ENCODE measurements at places on chromosomes 3 and 15.

- DNase-seq = no peak
Measured at GRCh38 chr3:63864965-63865327, 1.3 kb downstream of the ATXN7 start.

DNA sequence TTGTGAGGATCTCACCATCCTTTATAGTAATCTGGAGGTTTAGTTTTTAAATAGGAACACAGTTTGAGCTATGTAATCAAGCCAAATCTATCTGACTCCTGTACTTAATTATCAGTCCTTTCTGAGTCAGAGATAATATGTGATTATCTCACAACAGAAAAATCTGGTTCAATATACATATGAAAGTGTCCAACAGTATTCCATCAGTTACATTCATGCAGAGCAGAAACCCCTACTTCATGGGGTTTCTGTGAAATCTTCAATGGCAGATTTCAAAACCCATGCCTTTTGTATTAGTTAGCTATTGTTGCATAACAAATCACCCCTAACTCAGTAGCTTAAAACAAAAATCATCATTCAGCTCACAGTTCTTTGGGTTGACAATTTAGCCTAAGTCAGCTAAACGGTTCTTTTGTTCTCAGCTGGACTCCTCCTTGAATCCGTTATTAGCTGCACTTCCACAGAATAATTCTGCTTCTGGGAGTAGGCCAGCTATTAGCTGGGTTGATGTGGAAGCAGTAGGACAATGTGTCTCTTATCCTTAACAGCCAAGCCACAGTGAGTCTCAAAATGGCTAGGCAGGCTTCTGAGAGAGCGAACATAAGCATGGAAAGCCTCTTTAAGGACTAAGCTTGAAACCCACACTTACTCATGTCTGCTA lies 42.9 kb upstream of the ARPP21 start:
- DNase-seq = no peak

DNA sequence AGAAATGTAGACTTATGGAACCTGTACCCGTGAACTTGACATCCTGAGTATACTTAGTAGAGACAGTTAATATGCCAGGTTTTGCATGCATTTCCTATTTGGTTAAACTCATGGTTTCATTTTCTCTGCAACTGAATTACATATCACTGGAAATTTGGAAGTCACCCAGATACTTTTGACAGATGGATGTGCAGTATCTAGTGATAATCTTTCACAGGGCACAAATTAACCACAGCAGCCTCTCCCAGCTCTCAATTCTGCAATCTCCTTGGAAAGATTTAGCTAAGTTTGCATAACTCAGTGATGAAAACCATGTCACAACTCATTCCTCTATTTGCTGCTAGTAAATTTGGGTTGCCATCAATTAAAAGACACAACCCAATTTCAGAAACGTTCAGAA lies 162.3 kb upstream of the TPM1 start:
- no peak for DNase-seq

DNA sequence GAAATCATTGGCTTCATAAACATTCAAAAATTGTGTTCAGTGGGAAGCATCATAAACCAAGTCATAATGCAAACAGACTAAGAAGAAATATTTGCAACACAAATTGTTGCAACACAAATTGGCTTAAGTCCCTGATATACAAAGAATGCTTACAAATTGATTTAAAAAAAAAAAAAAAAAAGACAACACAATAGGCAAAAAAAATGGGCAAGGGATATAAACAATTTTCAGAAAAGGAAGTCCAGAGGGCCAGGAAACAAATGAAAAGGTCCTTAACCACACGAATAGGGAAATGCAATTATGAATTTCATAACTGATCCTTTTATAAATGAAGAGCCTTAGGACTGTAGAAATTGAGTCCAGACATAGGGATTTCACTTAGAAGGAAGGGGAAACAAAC lies 98.9 kb downstream of the LRRK1 start:
- no peak for DNase-seq

GRCh38 chr15:36896949-36897348 lies 203.4 kb downstream of the MEIS2 start:
- DNase-seq = no peak

DNA sequence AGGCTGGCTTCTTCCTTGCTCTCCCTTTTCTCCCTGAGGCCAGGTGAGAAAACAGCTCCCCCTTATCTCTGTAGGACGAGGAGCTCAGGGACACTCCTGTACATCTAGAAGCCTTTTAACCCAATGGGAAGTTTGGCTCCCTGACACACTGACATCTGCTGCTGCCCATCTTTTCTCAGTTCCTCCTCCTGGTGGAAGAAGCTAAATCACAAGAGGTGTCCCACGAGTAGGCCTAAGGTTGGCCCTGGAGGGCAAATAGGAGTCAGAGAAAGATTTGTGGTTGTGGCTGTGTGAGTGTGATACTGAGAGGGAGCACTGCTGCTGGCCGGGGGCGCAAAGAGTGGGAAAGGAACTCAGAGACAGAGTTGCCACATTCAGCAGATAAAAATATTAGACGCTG lies 49.5 kb downstream of the ARHGAP31 start:
- DNase-seq = no peak

- no peak for DNase-seq
Measured at GRCh38 chr3:278300-279064, 81.9 kb downstream of the CHL1 start.

DNA sequence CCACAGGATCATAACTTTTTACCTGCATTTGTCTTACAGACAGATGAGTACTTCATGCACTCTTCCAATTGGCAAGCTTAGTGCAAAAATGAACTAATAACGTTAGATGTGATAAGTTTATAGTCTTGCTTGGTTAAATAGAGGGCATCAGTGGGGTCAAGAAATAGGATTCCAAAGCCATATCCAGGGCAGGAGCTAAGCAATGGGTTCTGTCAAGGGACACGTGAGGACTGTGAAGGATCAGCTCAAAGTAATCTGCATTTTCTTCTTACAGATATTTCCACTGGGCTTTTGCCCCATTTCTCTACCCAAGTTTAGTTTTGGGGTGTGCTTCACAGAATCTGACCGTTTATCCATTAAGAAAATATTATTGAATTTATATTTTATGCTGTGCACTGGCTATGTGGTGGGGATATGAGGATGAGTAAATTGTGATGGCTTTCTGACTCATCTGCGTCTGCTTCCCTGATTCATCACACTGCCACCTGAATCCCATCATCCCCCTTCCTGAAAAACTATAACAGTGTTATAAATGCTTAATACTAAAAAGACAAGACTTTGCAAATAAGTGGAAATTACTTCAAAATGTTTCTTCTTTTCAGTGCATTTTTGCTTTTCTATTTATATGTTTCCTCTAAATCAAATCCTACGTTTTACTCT lies 17.5 kb downstream of the PPP2R3A start:
- no peak for DNase-seq

DNA sequence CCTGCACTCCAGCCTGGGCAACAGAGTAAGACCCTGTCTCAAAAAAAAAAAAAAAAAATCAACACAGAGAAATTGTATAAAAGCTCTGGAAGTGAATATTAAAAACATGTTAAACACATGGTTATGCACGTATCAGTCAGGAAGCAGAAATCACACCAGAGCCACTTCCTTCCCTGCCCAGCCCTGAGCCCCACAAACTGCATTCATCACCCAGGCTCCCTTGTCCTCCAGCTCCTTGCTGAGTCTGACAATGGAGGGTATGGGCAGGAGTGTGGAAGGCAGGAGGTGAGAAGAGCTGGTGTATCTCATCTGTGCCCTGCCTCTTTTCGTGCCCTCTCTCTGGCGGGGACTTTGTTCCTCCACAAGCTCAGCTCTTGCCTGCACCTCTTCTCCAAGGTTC lies 12.1 kb upstream of the LOXL1 start:
- DNase-seq = no peak

- DNase-seq = no peak
Measured at GRCh38 chr3:56759532-56759931, 42.2 kb downstream of the ARHGEF3 start.

- DNase-seq = no peak
Measured at GRCh38 chr3:63478990-63479660, 173.3 kb upstream of the SNTN start.

DNA sequence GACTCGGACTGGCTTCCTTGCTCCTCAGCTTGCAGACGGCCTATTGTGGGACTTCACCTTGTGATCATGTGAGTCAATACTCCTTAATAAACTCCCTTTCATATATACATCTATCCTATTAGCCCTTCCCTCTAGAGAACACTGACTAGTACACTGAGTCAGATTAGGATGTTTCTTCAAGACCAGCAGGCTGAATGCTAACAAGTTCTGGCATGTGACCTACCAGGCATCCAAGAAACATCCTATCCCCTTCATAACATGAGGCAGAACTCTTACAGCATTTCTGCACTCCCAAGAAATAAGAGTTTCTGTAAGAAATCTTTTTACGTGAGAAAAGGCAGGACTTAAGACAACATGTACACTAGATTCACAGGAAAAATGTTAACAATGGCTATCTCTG lies 9.3 kb downstream of the CFAP92 start:
- DNase-seq = no peak

GRCh38 chr3:129378949-129379348 lies 49.5 kb downstream of the EFCAB12 start:
- no peak for DNase-seq

DNA sequence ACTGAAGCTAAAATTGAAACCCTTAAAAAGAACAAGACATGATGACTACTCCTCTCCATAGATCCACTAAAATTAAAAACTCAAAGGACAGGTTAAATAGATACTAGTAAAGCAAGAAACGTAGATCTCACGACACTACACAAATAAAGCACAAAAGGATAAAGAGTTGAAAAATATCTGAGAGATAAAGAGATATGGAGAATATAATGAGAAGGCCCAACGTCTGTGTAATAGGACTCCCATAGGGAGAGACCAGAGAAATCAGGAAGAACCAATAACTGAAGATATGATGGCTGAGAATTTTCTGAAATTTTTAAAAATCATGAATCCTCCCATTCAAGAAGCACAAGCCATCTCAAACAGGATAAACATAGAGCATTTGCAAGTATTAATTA lies 45.6 kb upstream of the PRICKLE2 start:
- DNase-seq = no peak

DNA sequence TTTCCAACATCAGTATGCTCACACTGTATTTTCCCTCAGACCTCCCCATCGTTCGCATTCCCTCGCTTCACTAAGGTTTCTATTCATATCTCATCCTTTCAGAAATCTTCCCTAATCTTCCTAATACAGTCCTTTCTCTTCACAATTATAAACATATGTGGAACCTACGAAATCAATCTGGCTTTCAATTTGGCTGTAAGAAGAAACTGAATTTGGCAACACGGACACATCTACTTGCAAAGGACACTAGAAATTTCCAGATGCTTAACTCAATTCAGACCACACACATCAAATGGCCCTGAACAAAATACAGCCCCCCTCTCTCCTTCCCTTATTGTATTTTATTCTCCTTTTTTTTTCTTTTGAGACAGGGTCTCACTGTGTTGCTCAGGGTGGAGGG lies 39.1 kb upstream of the TM4SF19 start:
- no peak for DNase-seq

- DNase-seq = no peak
Measured at GRCh38 chr15:99452728-99453636, 112.8 kb upstream of the MEF2A start.

GRCh38 chr3:4866866-4867265 lies 112.4 kb upstream of the BHLHE40 start:
- no peak for DNase-seq

DNA sequence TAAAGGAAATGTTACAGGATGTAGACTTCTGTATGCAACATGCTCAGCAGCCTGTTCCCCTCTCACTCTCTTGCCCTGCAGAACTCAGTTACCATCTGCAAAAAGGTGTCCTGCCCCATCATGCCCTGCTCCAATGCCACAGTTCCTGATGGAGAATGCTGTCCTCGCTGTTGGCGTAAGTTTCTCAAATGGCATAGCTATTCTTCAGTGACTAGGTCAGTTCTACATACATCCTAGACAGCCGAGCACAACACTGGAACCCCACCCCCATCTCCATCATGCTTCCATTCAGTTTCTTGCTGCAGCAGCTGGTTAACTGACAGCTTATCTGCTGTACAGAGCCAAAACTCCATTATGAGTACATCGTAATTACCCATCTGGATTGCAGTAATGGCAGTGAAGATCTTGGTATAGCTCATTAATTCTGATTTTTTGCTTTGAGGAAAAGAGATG lies 4.5 kb downstream of the THBS1 start:
- no peak for DNase-seq

- DNase-seq = no peak
Measured at GRCh38 chr3:47113669-47114365, 50.1 kb downstream of the SETD2 start.

- no peak for DNase-seq
Measured at GRCh38 chr15:90718232-90718631, 1.1 kb downstream of the BLM start.

DNA sequence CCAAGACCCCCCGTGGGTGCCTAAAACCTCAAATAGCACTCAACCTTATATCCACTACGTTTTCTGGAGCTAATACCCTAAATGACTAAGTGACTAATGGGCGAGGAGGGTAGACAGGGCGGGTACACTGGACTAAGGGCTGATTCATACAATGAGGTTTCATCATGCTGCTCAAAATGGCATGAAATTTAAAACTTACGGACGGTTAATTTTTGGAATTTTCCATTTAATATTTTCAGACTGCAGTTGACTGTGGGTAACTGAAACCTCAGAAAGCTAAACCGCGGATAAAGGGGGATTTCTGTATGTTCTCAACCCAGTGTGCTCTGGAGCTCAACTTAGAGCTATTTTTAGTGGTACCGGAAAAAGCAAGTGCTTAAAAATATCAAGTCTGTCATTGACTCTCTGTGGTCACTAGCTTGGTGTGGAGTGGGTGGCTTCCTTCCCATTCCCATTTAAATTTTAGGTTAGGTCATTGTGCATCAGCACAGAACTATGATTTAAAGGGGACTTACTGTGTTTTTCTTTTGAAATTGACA lies 72.9 kb downstream of the LRRC28 start:
- DNase-seq = no peak

DNA sequence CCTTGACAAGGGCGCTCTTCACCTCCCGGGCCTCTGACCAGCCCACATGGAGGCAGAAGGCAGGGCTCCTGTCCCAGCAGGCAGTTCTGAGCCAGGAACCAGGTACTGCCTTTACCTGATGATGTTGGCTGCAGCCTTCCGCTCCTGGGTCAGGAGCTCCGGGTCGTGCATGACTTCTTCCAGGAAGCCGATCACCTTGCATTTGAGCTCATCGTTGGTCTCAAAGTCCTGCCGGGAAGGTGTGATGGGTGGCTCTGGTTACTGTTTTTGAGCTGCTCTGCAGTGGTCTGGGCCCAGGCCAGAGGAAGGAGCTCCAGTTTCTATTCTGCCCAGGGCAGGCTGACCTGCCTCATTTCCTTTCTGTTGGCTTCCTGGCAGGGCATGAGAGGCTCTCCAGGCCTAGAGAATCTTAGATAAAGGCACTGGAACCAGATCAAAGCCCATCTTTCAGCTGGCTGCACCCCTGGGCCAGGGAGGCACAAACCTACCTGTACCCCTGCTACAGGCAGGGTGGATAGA lies 53.2 kb upstream of the CTSH start:
- DNase-seq = no peak

DNA sequence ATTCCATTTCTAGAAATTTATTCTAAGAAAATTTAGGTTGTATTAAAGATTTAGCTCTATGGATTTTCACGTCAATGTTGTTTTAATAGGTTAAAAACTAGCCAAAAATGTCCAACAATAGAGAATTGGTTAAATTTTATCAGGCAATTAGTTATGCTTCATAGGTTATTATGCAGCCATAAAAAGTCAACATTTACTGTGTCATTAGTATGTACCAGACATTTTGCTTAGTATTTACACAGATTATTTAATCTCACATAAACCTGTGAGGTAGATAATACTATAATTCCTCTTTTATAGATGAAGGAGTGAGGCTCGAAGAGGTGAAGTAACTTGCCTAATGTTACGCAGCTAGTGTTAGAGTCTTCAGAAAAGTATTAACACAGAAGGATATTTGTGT lies 70.6 kb upstream of the LRRFIP2 start:
- no peak for DNase-seq

- DNase-seq = no peak
Measured at GRCh38 chr3:185717121-185717520, 107.7 kb downstream of the IGF2BP2 start.

Data from iPS DF 6.9 (cell line).